ENCODE measurements at places on chromosomes 5 and 9.
A peak's percentile ranks its signal among the peaks of the same experiment; 100 is the strongest.

GRCh38 chr9:131809941-131810344 lies 70.1 kb upstream of the RAPGEF1 start:
- peak; percentile 60 for DNase-seq

DNA sequence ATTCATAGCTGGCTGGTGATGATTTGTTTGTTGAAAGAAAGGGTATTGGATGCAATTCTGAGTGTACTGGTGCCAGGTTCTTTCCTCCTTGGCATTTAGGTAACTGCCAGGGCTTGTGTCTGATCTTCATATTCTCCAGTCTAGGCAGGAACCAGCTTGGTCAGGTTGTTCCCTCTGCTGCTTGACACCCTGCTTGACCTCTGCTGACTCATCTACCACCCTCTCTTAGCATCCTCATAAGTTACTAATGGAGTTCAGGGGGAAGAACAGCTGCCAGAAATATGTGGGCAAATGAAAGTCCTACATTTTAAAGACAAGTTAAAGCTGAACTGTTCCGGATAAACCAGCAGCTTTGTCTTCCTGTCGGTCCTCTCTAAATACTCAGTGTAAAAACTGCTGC lies 116.1 kb upstream of the TNC start:
- DNase-seq: peak; percentile 98

DNA sequence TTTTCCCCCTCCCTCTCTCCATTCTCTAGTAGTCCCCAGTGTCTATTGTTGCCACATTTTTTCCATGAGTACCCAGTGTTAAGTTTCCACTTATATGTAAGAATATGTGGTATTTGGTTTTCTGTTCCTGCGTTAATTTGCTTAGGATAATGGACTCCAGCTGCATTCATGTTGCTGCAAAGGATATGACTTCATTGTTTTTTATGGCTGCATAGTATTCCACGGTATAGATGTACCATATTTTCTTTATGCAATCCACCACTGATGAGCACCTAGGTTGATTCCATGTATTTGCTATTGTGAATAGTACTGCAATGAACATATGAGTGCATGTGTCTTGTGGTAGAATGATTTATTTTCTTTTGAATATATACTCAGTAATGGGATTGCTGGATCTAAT lies 77.4 kb upstream of the MEGF10 start:
- DNase-seq: no peak

DNA sequence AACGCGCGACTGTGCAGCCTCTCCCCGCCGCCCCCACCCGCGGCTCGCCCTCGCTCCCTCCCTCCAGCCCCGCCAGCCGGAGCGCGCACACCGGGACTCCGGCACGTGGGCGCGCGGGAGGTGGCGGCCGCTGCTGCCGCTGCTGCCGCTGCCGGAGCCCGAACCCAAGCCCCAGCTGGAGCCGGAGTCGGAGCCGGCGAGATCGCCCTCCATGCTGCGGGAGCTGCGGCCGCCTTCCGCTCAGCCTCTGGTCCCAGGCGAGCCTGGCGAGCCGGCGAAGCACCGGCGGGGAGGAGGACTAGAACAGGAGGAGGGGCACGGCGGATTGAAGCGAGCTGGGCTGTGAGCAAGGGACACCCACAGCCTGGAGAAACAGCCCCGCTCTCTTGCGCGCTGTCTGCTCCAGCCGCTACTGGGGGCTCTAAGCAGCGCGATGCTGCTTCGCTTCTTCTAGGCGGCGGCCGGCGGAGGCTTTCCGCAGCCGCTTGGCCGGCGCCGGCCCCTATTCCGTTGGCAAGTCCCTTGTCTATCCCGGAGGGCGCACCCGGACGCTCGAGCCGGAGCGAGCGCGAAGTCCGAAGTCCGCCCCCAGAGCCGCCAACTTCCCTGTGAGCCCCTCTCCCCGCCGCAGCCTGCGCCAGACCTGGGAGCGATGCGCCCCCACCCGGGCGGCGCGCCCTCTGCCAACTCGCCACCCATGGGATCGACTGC lies 598.7 kb upstream of the SGCD start:
- no peak for DNase-seq

DNA sequence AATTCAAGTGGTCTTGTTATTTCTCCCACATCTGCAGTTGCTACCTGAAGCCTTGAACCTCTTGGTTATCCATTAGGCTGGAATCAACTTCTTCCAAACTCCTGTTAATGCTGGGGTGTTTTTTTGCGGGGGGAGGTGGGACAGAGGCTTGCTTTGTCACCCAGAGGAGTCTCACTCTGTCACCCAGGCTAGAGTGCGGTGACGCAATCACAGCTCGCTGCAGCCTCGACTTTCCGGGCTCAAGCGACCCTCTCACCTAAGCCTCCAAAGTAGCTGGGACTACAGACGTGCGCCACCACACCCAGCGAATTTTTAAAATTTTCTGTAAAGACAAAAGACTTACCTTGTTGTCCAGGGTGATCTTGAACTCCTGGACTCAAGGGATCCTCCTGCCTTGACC lies 4.4 kb downstream of the SCGB3A1 start:
- no peak for DNase-seq

GRCh38 chr9:95447660-95448420 lies 68.9 kb downstream of the PTCH1 start:
- DNase-seq: no peak

- peak; percentile 95 for DNase-seq
Observed at GRCh38 chr5:87120518-87121303, 147.0 kb upstream of the RASA1 start.

- no peak for DNase-seq
Observed at GRCh38 chr9:91694081-91694870, 255.8 kb downstream of the ROR2 start.

GRCh38 chr5:131640043-131640856 lies 5.2 kb upstream of the RAPGEF6 start:
- DNase-seq: peak; percentile 35

DNA sequence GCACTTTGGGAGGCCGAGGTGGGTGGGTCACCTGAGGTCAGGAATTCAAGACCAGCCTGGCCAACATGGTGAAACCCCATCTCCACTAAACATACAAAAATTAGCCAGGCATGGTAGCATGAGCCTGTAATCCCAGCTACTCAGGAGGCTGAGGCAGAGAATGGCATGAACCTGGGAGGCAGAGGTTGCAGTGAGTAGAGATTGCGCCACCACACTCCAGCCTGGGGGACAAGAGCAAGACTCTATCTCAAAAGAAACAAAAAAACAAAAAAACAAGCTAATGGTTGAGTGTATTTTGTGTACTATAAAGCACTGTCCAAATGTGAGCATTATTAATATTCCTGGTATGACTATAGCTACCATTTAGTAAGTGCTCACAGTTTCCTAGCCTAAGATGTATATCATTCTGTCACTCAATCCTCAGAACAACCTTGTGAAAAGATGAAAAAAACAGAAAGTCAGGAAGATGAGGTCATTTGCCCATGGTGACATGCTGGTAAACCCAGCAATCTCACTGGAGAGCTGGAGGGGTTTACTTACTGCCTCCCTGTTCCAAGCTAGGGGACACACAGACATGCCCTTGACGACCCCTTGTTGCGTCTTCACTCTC lies 27.7 kb downstream of the ARHGEF37 start:
- no peak for DNase-seq

DNA sequence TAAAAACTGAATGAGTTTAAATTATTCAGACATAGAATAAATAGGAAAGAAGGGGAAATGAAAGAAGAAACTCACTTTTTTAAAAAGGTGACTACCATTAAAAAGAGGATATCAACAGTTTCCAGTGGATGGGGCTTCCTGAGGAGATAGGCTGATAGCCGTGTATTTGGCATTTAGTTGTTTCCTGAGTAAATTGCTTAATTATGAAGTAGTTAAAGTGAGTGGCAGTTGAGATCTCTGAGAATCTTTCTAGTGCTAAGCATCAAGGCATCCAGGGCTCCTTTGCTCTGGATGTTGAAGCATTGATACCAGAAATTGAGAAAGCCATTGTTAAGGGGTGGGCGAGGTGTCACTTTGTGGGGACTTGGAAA lies 2.7 kb downstream of the TNFAIP8 start:
- no peak for DNase-seq

- peak; percentile 68 for DNase-seq
Observed at GRCh38 chr5:157575381-157576020, at the start of gene ADAM19. ADAM19 (minus strand) TSS chr5:157575775; CDS start chr5:157575696, 79 bp downstream.

DNA sequence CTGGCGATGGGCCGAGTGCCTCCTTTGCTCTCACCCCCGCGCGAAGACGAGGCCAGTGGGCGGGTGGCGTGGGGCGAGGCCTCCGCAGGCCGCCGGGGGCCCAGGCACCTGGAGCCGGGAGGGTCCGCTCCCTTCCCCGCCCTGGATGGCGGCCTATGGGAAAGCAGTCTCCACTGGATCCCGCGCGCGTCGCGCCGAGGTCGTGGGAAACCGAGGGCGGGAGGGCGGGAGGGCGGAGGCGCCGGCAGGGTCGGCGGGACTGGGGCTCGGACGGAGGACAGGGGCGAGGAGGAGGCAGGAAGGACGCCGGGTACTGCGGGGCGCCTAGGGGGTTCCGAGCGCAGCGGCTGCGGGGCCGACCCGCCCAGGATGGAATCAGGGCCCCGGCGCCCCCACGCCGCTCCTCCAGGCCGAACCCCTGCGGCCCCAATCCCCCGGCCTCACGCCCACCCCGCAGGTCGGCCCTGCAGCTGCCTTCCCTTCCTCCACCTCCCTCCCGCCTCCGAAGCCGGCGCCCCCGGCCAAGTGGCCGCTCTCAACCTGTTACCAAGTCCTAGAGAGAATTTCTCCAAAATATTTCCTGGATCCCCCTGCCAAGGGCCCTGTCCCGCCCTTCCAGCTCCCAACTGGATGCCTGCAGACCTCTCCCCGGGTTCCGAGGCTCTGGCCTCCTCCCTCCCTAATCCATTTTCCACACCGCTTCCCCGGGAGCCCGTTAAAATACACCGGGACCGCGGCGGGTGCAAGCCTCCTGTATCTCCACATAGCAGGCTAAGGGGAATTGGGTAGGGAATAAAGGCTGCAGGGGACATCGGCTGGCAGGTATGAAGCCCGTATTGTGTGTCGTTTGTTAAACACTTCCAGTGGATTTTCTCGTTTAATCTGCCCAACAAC lies 146.3 kb downstream of the ERCC6L2 start:
- DNase-seq: no peak

DNA sequence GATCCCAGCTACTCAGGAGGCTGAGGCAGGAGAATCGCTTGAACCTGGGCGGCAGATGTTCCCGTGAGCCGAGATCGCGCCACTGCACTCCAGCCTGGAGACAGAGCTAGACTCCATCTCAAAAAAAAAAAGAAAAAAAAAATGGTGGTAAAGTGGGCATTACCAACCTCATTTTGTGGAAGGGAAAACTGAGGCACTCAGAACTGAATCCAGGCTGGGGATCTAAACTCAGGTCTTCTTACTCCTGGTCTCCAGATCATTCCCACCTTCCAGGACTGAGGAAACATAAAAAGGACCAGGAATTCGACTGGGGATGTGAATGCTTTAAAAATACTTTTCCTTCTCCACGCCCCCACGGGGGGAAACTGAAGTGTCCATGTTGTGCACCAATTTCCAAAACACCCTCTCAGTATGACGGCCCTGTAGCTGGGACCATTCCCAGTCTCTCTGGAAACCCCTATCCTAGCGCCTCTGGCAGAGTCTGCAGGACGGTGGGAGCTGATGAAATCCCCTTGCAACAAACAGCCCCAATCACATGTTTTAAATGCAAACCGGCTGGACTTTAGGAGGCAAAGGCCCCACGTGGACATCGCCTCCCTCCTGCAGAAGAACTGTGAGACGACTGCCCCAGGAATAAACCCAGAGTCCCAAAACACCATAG lies 8.9 kb upstream of the AKNA start:
- no peak for DNase-seq

- no peak for DNase-seq
Observed at GRCh38 chr5:140827704-140828361, at the start of gene PCDHA6. PCDHA6 (plus strand) TSS chr5:140827960; CDS start chr5:140828092, 132 bp downstream.

- peak; percentile 60 for DNase-seq
Observed at GRCh38 chr9:83432104-83432627, 106.0 kb downstream of the FRMD3 start.

DNA sequence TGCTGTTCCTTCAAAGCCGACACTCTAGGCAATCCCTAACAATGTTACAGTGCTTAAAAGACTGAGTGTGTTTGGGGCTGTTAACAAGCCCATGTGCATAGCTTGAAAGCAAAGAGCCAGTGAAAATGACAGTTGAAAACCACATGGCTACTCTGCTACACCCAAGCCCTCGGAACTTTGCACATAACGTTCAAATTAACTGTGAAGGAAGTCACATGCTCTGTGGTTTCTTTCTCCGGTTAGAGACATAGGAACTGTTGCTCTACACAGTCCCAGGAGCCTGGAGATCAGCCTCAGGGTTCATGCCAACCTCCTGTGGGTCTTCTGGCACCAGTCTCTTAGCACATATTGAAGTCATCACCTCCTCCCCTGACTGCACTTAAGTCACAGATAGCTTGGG lies 51.1 kb downstream of the C9orf152 start:
- DNase-seq: peak; percentile 90

DNA sequence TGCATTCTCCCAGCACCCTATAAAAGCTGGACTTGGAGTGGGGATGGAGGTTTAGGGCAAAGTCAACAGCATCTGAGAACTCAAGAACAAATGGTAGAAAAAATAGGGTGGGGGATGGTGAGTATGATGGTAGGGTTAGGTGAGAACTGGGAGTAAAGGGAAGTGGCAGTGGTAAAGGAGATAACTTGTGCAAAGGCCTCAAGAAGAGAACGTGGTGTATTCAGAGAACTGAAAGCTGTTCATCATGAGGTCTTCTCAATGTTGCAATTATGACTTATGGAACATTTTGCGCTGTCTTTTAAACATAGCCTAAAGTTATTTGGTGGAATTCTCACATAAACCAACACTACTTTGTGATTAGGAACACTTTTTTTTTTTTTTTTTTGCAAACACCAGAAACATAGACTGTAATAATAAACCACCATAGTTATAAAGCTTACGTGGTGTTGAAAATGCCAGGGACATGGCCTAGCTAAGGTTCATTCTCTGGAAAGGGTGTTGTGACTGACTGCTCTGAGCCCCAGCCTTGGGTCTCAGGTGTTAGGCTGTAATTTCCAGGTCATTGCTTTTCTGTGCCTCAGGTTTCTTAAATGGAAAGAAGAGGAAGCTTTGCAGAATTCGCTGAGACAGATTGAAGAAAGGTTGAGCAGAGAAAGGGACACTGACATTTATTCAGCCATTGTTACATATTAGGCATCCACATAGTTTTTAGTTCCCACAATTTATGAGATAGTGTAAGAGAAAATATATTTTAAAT lies 19.2 kb upstream of the TXNDC8 start:
- DNase-seq: no peak

DNA sequence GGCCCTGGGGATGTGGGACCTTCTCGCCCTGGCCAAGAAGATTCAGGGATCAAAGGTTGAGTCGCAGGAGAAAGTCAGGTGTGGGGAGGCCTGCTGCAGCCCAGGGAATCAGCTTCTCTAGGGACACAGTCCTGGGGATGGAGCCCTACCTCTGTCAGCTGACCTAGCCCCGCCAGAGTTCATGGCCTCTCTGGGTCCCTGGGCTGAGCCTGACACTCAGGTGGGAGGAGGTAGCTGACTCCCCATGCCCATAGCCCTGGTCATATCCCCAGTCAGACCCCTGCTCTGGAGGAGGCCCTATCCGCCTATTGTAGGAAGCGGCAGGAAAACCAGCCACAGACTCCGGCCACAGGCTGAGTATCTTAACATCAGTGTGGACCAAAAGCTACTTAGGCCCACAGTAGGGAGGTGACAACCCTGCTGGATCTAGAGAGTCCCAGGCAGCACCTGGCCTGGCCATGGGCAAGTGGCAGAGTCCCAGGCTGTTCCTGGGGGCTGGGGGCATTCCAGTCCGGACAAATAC lies 15.0 kb upstream of the MRNIP start:
- no peak for DNase-seq

- no peak for DNase-seq
Observed at GRCh38 chr5:40577718-40578117, 102.0 kb upstream of the PTGER4 start.

GRCh38 chr9:105850852-105851500 lies 156.6 kb downstream of the TMEM38B start:
- no peak for DNase-seq
